Cardiac septum (tissue), 1 donor: ENCODE measurements at places on chromosomes 4 and X. TPM values are rescaled to one million over a fixed set of nuclear protein-coding genes. Genes with fewer than 3 reads are reported as not detected.

Gene C4orf51
- not detected for total RNA-seq

Gene TMEM31
- not detected for total RNA-seq

Gene HELT
- total RNA-seq: not detected

Gene MUC7
- total RNA-seq: not detected

Gene TCEAL2
- 1.3 TPM for total RNA-seq

Gene F8A2
- not detected for total RNA-seq

Gene RNF128
- 0.32 TPM for total RNA-seq

Gene ASMT
- not detected for total RNA-seq

Gene USO1
- total RNA-seq: 70.5 TPM

Gene HERC6
- 10.0 TPM for total RNA-seq

Gene CENPVL3
- total RNA-seq: not detected

Gene ADAMTS3
- 0.75 TPM for total RNA-seq

Gene RHOXF2B
- not detected for total RNA-seq

Gene MAGEC3
- not detected for total RNA-seq

Gene UGT2A3
- total RNA-seq: not detected

Gene WAS
- 2.8 TPM for total RNA-seq

Gene FAM236D
- not detected for total RNA-seq

Gene CT45A10
- total RNA-seq: not detected

Gene SHOX
- total RNA-seq: 0.11 TPM

Gene FAM149A
- total RNA-seq: 5.8 TPM

Gene ARSH
- total RNA-seq: not detected

Gene HMX1
- not detected for total RNA-seq

Gene SORBS2
- 1,779 TPM for total RNA-seq

Gene PLA2G12A
- 37.7 TPM for total RNA-seq

Gene RS1
- not detected for total RNA-seq

Gene SYP
- total RNA-seq: 1.2 TPM

Gene PASD1
- not detected for total RNA-seq

Gene WDR17
- 0.83 TPM for total RNA-seq

Gene PCYT1B
- 0.27 TPM for total RNA-seq

Gene NAT8L
- 1.1 TPM for total RNA-seq

Gene VCX3A
- total RNA-seq: not detected

Gene DIPK2B
- total RNA-seq: 14.0 TPM

Gene SSX4
- not detected for total RNA-seq

Gene MAGED2
- 91.5 TPM for total RNA-seq
